ENCODE measurements at places on chromosomes 5 and 9.

GRCh38 chr5:38497946-38498345, 58.5 kb downstream of the LIFR start:
- DNase-seq = no peak

DNA sequence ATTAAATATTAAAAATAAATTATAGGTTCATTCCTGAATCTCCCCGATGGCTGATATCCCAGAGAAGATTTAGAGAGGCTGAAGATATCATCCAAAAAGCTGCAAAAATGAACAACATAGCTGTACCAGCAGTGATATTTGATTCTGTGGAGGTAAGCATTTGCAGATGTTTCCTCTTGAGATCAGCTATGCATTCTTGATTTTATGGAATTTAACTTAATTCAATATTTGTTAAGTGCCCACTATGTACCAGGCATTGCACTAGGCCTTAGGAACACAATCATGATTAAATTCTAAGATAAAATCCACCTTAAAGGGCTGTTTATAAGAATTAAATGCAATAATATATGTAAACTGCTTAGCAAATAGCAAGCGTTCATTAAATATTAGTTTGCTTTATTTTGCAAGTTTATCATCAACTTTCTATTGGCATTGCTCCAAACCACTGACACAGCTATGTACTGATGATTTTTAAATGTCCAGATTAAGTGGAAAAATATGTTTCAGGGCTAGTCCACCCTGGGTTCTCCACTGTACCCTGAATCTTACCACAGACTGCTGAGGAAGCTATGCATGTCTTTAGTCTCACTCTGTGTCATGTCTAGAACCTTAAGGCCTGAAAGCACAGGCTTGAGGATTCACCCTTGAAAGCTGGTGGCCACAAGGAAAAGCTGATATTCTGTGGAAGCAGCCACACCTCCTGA, 33.2 kb downstream of the SLC22A4 start:
- DNase-seq = no peak

- DNase-seq = no peak
These were observed 14.1 kb downstream of the HSPB3 start for GRCh38 chr5:54469622-54470021.

DNA sequence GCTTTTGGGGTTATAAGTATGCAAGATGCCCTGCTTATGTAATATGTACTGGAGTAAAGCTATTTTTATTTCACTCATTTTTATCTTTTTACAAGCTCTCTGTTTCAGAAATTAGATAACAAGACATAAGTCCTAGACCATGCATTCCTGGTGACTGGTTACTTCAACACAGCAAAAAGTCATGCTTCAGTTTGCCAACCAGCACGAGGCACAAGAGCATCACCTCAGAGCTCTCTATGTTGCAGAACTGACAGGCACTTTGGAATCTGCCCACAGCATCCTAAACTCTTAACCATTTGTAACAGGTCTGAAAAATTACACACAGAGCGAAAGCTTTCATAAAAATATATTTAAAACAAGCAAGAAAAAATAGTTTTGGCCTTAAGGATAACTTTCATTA, 112.8 kb downstream of the MARCHF11 start:
- no peak for DNase-seq

- DNase-seq = peak; percentile 71
These were observed 10.3 kb downstream of the TRIM7 start for GRCh38 chr5:181194489-181195248.

DNA sequence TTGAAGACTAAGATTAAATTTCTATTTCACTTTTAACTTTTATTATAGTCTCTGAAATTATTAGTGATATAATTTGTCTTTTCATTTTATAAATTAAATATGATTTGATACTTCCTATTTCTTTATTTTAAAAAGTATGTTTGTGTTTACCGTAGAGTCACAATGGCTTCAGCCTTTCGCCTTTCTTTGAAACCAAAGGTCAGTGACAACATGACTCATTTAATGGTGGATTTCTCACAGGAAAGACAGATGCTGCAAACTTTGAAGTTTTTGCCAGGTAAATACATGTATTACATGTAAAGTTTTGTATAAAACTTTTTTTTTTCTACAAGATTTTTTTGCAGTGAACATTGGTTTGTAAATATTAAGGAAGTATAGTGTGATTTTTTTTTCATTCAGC, 36.4 kb downstream of the FSD1L start:
- DNase-seq = no peak

DNA sequence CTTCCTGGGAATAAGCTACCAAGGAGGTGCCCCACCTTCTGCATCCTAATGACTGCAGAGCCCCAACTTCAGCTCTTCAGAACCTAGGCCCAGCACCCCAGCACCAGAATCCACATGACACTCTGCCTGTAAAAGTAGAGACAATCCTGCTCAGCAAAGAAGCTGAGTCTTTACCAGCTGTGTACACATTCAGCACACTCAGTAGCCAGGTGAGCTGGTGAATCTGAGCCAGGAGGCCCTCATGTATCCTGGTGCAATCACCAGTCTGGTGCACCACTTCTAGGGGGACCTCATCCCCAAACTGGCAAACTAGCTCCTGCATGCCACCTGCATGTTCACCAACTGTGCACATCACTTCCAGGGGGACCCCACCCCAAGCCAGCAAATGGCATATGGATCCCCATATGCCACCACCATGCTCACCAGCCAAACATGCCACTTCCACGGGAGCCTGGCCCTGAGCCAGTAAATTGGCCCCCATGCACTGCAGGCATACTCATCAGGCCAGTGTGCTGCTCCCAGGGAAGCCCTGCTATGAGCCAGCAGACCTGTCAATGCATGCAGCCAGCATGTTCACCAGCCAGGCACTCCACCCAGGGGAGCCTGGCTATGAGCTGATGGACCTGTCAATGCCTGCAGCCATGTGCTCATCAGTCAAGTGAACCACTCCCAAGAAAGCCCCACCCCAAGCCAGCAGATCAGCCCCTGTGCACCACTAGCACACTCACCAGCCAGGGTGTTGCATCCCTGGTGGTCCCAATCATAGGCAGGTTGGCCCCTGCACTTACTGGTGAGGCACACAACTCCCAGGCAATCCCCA, 15.6 kb upstream of the BTNL9 start:
- peak; percentile 51 for DNase-seq

- no peak for DNase-seq
These were observed 85.1 kb upstream of the RAI14 start for GRCh38 chr5:34570721-34571676.

- no peak for DNase-seq
These were observed 9.4 kb downstream of the RXRA start for GRCh38 chr9:134335486-134336220.

- no peak for DNase-seq
These were observed 2.0 kb upstream of the DOLPP1 start for GRCh38 chr9:129078691-129079503.

GRCh38 chr9:4389755-4390154, 89.9 kb upstream of the GLIS3 start:
- DNase-seq = no peak

DNA sequence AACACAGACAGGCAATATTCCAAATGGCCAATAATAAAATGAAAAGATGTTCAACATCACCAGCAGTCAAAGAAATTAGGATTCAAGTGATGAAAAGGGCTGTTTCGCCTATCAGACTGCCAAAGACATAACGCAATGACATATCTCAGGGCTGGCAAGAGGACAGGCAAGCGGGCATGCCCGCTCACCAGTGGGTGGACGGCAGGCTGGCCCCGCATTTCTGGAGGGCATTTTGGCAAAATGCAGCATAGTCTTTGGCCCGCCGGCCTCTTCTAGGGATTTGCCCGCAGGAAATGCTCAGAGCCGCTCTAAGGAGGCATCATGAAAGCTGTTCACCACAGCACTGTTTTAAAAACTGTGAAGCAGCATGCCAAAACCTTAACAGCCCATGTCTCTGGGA, 1.4 kb upstream of the PPP1R26 start:
- DNase-seq = no peak

DNA sequence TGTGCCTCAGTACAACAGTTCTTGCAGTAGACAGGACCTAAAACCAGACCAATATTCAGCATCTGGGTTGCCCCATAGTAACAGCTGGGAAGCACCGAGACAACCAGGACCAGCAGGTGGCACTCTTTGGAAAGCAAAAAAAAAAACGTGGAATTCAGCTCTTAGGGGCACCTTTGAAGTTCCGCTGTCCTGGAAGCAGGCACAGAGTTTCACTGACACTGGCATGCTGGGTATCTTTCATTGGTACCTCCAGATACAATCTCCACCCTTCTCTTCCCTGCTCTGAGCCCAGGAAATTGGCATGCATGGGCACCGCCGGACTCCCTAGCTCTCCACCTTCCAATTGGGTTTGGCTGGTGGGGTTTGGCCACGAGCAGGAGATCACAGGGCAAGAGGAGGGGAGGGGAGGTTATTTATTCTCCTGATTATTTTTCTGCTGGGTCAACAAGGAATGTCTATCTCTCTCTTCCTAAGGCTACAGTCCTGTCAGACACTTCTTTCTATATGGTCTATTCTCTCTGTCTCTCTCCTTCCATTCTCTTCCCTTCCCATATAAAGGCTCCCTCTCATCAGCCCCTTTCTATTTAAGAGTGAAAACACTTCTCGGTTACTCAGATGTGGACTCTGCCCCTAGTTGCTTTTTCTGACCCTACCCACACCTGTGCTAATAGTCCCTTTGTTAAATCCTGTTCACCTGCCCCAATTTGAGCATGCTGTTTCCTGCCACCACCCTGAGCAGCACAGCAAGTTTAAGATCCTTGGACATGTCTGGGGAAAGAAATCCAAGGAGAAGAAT, 1.9 kb upstream of the IDNK start:
- no peak for DNase-seq

DNA sequence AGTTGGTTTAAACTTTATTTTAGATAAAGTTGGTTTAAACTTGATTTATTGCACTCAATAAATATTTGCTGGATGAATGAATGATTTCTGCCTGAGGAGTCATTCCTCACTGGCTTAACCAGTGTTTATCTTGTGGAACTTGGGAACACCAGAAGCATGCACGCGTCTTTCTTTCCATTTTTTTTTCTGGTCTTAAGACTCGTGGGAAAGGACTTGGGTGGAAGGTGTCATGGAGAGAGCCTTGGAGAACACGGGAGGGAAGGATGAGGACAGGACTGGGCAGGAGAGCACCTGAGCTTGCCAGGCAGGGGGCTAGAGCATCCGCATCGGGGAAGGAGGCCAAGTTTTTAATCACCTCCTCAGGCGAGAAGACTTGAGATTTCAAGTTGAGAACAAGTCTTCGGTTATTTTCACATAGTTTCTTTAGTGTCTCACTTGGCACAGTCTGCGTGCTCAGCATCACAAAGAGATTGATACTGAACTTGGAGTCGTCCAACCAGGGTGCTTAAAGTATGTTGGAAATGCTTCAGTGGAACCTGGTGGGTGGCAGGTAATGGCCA, 144.2 kb downstream of the PDZD2 start:
- no peak for DNase-seq

- peak; percentile 86 for DNase-seq
These were observed 957 bp downstream of the PRELID1 start for GRCh38 chr5:177304392-177305119.

GRCh38 chr9:130745829-130746228, 52.2 kb downstream of the EXOSC2 start:
- DNase-seq = no peak

GRCh38 chr9:90830977-90831376, 29.4 kb downstream of the SYK start:
- DNase-seq = no peak

DNA sequence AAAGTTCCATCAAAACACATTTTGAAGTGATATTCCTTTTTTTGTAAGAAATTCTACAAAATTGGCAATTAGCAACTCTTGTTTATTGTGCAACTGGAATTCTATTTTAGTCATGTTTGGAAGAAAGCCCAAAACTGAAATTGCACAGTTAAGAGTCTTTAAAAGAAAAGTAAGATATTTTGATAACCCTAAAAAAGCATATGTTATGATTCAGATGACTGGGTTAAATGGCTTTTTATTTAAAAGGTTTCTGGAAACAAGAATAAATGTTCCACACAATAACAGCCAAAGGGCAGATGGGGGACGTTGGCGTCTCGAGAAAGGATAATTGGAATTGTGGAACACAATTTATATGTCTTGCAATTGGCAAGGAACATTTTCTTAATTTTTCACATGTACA, 275.2 kb downstream of the CDH9 start:
- DNase-seq = no peak

DNA sequence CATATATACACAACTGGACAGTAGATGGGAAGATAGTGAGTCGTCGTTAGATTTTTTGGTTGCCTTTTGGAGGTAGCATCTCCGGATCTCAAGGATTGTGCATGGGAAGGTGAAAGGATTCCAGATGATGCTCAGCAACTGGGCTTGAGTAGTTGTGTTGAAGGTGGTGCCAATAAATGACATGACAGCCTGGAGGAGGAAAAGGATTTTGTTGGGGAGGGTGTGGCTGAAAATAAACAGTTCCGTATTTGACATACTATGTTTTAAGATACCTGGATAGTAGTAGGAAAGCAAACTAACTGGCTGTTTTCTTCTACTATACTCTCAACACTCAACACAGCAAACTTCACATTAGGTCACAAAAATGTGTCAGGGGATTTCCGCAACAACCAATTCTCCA, 62.4 kb downstream of the SREK1 start:
- no peak for DNase-seq

DNA sequence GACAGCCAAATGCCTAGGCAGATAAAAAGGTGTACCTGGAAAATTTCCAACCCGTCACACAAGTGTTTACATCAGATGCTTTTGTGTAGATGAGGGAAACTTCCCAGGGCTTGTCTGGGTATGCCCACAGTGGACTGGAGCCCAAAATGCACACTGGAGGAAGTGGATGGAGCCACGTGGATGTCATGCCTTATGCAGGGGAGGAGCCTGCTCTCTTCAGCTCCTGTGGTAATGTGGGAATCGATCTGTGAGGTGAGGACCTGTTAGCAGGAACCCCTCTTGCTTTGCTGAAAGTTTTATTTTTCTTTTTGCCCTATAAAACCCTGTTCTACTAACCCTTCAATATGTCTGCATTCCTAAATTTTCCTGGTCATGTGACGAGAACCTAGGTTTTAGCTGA, 439.2 kb upstream of the CDH9 start:
- DNase-seq = no peak

DNA sequence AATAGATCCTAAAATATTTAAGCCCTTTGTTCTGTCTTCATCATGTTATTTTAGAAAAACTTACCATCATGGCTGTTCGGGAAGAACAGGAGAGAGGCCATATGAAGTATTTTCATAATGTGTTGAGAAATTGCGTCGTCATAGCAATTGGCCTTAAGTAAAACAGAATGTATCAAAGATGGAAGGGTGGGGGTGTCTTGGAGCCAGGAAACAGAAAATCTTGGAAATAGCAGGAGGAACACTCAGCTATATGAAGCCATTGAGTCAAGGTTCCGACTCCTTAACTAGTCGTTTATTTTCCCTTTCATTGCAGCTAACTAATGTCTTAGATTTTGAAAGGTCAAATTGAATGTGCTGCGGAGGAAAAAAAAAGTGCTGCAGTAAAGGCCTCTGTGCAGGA, 1.3 kb downstream of the SPTAN1 start:
- no peak for DNase-seq

- DNase-seq = peak; percentile 89
These were observed 16.5 kb downstream of the ASS1 start for GRCh38 chr9:130461218-130461630.

DNA sequence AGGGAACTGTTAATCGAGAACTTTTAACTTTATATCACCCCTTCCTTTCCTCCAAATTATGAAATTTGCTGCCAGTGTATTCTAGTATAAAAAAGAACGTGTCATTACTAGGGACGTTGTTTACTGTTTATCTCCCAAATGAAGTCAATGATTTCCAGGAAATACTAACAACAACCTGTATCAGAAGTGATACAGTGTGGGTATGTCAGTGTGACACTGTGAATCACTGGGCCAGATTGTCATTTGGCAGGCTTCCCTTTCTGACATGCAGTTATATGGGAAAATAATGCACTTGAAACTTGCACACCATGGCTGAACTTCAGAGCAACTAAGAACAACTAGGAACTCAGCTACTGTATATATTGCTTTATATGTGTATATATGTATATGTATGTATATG, 12.6 kb downstream of the ZNF462 start:
- no peak for DNase-seq
